AG04449 (cell line): ENCODE measurements at places on chromosomes 5 and 9.

GRCh38 chr5:133385346-133385745 is 227.0 kb downstream of the FSTL4 start:
- DNase-seq: no peak

DNA sequence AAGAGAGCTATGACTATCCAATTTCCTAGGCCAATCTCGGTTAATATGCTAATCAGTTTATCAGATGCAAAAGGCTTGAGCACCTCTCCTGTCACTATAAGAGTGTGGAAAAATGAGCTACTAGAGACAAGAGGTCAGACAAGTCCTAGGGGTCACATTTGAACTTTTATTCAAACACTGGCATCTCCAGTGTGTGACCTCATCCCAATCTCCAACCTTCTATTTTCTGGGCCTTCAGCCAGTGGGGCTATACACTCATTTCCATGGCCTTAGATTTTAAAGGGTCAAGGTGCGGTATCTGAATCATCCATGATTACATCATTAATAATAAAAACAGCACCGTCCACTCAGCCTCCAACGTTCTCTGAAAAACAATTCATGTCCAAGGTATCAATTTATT is 139.6 kb upstream of the LRRTM2 start:
- DNase-seq: no peak

GRCh38 chr5:12013351-12013750 is 109.1 kb upstream of the CTNND2 start:
- DNase-seq: no peak

DNA sequence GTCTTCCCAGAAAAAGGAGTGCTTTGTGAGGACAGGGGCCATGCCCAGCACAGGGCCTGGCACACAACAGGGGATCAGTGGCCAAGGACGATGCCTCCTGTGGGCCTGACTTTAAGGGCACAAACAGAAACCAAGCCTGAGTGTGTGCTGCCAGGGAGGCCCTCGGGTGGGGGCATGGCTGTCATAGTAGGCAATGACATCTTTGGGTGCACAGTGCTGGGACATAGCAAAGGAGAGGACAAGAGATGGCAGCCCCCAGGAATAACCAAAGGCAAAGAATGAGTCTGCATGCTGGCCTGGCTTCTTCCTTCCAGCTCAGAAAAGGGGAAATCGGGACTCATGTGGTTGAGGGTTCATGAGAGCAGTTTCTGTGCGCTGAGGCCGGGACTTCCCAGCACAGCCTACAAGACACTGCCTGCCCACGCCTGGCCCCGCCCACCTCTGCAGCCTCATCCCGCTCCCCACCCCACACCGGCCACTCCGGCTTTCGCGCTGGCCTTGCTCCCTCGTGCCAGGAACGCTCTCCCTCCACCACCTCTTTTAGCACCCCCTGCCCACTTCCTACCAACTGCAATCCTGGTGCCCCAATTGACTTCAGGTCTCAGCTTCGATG is 13.8 kb upstream of the LHX2 start:
- DNase-seq: no peak
